ENCODE measurements at places on chromosomes 13 and 19.
A peak's percentile ranks its signal among the peaks of the same experiment; 100 is the strongest.

DNA sequence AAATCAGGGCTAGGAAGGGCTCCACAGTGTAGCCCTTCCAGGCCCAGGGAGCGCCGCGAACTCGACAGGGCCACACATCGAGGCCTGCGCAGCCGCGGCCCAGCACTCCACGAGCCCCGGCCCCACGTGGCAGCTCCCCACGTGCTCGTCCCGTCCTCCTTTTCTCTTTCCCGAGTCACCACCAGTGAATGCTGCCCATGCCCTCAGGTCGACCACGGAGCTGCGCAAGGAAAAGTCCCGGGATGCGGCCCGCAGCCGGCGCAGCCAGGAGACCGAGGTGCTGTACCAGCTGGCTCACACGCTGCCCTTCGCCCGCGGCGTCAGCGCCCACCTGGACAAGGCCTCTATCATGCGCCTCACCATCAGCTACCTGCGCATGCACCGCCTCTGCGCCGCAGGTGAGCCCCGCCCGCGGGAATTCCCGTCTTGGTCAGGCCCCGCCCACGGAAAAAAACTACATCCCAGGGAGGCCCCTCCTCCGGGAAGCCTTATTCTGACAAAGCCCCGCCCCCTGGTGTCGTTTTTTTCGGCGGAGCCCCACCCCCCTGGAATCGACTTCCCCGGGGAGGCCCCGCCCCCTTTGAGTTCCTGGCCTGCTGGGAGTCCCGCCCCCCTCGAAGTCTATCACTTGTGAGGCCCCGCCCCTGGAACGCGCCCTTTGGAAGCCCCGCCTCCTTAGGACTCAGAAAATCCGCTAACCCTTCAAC, 7.0 kb downstream of the HIF3A start:
- DNase-seq = no peak

DNA sequence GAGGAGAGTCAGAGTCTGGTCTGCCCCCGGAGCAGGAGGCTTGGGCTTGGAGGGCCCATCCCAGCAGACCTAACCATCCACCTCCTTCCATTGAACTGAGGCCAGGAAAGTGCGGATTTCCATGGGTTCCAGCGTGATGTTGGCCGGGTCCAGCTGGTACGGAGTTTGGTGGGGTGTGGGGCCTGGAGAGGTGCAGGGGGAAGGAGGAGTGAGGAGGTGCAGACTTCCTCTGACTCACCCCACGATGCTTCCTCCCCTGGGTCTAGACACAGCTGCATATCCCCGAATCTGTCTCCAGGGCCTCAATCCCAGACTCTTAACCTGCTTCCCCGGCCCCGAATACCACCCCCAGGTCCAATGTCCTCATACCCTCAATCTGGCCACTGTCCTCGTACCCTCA, 20.0 kb downstream of the MAN2B1 start:
- DNase-seq = no peak

DNA sequence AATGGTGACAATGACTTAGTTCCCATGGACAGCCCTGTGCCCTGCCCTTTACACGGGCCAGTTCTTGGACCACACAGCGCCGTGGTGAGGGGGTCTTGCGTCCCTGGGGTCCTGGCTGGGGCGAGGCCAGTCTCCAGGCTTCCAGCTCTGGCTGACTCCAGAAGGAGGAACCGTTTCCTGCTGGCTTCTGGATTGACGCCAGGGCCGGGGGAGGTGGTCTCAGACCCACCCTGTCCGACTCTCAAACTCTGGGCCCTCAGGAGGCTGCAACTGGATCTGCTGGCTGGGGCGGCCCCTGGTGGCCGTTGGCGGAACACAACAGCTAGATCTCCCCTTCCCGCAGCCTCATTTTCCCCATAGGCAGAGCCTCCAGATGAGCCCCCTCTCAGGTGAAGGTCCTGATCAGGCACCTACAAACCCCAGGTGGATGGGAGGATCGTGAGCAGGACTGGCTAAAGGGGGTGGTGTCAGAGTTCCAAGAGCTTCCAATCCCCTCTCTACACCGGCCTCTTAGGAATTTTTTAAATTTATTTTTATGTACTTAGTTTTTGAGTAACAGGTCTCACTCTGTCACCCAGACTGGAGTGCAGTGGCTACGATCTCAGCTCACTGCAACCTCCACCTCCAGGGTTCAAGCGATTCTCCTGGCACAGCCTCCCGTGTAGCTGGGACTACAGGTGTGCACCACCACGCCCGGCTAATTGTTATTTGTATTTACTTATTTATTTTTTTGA, 8.0 kb downstream of the CCDC194 start:
- DNase-seq = no peak

DNA sequence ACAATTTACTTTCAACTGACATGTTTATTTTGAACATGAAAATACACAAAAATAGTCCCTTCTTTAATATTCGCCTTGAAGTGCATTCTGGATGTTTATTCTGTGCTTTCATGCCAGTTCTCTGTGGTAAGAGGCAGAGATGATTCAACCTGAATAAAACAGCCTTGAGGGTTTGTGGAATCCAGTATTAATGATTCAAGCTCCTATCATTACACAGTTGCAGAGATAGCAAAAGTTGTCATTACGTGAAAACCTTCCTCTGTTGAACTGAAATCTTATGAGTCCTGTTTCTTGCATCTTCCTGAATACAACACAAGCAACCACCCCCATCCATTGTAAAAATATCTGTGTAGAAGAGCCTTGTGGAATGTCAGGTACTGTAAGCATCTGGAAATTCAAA, 142.3 kb upstream of the HTR2A start:
- no peak for DNase-seq

DNA sequence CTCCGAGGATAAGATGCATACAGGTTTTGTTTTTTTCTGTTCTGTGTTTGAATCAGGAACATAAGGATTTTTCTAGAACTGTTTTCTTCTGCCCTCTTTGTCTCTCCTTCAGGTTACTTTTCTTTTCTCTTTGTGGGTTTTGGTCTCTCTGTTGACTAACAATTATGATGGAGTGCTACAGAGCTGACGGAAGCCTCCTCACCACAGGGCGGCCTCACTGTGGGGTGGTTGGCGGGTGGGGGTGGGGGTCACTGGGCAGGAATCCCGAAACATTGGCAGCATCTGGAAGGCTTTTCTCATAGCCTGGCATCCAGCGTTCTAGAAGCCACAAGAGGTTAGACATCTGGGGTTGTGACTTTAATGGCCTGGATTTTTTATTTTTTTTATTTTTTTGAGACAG, 12.0 kb upstream of the MATK start:
- DNase-seq = no peak

- no peak for DNase-seq
These were observed 14.7 kb upstream of the POSTN start for GRCh38 chr13:37613236-37613635.

DNA sequence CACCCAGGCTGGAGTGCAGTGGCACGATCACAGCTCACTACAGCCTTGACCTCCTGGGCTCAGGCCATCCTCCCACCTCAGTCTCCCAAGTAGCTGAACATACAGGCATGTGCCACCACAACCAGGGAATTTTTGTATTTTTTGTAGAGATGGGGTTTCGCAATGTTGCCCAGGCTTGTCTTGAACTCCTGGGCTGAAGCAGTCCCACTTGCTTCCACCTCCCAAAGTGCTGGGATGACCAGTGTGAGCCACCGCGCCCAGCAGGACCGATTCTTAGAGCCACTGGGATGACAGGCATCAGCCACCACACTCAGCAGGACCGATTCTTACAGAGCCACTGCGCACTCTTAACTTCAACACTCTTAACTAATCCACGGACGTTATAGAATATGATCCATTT, 54.9 kb upstream of the RANBP3 start:
- no peak for DNase-seq

DNA sequence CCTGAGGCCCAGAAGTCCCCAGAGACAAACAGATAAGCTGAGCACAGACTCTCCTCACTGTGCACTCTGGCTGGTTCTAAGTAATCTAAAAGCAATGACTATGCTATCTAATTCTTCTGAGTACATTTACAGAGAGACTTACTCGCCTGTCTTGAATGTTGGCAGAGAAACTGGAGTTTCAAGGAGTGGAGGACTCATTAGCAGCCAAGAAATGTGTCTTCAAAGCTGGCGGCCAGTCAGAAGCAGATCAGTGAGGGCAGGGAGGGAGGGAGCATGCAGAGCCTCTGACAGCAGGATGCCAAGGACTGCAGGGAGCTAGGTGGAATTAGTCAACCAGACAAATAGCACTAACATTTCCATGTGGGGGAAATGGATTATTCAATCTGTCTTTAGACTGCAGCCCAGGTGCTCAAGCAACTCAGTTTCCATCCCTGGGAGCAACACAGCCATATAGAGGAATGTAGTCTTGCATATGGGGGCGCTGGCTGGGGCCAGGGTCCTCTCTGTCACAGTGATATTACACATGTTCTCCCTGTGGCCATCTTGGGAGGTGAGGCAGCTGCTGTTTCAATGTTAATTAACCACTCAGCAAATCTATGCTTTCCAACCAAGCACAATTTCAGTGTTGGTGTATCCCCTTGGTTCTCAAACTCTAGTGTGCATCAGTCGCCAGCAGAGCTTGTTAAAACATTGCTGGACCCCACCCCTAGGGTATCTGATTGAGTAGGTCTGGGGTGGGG, 97.9 kb downstream of the CCNA1 start:
- no peak for DNase-seq

DNA sequence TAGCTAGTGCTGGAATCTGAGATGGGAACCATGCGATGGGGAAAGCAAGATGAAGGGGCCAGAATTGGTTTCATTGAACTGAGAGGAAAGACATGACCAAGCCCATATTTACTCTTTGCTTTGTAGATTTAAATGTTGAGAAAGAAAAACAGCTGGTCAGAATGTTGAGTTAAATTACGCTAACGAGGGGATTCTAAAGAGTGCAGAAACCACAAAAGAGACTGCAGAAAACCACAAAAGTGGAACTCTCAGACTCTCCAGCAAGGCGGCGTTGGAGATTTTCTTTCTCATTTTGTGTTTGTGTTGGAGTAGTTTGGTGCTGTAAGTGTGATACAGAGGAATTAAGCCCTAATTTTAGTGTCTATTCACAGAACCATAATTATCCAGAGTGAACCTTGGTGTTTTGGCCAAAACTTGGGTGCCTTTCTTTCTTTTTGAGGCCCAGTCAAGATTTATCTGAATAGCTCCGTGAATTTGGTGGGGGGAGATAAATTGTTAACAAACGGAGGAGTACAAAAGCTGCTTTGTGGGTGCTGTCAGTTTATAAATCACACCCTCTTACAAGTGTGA, 26.3 kb downstream of the SAE1 start:
- no peak for DNase-seq

DNA sequence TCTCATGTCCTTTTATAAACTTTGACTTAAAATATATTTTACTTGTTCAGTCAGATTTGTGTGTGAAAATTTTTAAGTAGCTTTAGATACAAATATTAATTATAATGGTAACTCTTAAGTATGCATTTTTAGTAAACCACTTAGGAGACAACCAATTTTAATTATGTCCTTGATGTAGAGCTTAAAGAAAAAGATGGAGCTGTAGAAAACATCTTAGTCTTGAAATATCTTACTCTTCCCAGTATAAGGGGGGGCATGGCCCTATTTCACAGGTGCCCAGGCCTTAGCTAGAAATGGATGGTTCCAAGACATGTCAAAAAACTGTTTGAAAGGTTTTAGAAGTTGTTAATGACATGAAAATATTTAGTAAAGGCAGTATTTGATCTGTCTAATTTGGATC, 43.4 kb upstream of the CEACAM21 start:
- no peak for DNase-seq

DNA sequence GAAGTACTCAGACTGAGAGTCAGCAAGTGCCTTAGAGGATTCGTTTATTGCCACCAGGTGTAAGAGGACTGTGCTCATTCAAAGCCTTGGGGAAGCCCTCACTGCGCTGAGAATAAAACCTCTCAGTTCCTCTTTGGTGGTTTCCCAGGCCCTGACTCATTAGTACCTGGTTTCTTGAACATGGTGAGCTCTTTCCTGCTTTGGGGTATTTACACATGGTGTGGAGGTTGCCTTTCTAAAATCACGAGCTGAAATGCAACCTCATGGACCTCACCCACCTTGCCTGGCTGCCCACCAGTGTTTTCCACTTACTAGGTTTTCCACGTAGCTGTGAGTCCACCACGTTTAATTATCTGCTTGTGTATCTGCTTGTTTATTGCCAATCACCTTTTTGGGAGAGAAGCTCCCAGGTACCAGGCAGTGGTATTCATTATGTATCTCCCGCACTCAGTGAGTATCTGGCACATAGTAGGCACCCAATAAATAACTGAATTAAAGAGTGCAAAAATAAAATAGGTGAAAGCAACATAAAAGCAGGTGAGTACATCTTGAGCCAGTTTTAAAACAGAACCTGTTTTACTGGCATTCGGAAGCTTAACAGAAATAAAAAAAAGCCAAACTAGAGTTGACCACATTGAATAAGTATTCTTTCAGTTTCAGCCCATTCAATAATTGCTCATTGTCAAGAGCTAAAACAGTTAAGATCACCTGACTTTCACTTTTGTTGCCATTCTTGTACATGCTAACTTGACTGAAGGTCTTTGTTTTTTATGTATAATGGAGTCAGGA, 533.0 kb downstream of the MYO16 start:
- no peak for DNase-seq

- peak; percentile 41 for DNase-seq
These were observed 616 bp downstream of the HNRNPUL1 start for GRCh38 chr19:41264581-41265394.

DNA sequence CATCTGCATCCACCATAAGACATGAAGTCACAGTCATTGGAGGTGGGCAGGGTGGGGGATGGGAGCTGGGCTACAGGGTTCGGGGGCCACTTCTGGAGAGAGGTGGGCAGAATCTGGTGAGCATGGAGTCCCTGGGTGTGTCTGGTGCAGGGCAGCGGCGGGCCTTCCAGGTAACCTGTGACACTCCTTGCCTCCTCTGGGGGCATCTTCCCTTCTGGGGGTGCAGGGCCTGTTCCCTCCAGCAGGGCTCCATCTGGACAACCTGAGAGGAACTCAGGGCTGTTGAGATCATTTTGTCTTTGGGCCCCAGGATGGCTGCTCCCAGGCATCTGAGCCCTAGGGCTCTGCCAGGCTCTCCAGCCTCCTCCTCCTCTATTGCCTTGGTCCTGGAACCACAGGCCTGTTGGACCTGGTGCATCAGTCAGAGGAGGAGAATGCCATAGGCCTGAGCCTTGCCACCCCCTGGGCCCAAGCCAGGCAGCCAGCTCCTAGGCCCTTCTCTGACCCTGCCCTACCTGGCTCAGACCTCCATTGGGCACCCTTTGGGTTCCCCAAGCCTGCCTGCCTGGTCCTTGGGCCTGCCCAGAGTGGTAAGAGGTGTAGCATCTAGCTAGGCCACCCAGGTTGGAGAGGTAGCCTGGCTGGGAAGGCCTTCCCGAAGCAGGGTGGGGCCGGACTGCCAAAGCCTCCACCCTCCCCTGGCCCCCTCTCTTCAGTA, 13.4 kb downstream of the LYL1 start:
- DNase-seq = no peak

GRCh38 chr19:17557466-17557865, 2.0 kb downstream of the COLGALT1 start:
- DNase-seq = no peak

DNA sequence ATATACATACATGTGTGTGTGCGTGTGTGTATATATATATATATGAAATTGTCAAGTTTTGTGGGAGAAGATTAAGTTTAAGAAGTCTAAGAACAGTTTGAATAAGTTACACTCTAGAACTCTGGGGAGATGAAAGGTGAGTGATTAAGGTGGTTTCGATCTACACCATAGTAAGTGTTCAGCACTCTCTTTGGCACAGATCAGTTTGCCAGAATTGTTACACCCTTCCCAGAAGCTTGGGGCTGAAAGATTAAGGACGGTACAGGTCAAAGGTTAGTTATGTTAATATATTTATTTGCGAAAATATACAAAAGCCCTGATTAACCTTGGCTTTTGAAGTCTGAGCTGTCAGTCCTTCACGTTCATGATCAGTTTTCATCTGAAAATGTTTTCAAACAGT, 309.1 kb downstream of the KLF5 start:
- DNase-seq = no peak

GRCh38 chr19:50664204-50664603, 15.0 kb downstream of the C19orf81 start:
- no peak for DNase-seq

GRCh38 chr13:37870895-37871550, 1.5 kb upstream of the TRPC4 start:
- DNase-seq = no peak
